Activated CD4-positive, alpha-beta memory T cell treated with anti-CD3 and anti-CD28 coated beads, Interleukin-2, amount 10 ng/mL, durations not matched to agents 7 days and 5 days (primary cell): ENCODE measurements at places on chromosomes 6 and 20. TPM values are rescaled to one million over a fixed set of nuclear protein-coding genes. Genes with fewer than 3 reads are reported as not detected.

ADTRP gene
- 5.5 TPM for total RNA-seq

FOXF2 gene
- not detected for total RNA-seq

ZCCHC3 gene
- total RNA-seq: 23.5 TPM

ROS1 gene
- not detected for total RNA-seq

ASIP gene
- total RNA-seq: not detected

IL17A gene
- 5.5 TPM for total RNA-seq

GRCh38 chr6:113960795-113961194, 10.2 kb downstream of the HDAC2 start:
- no peaks in the 10 kb centered on the region for H3K27me3 ChIP-seq
- DNase-seq: no peak
- no peak overlapping the region for H3K4me3 ChIP-seq
- H3K36me3 ChIP-seq: peaks cover 14% of the 10 kb centered on the region

GRCh38 chr6:10542213-10542612, 21.1 kb downstream of the GCNT2 start:
- no peak overlapping the region for H3K27ac ChIP-seq
- no peak overlapping the region for H3K4me3 ChIP-seq
- no peaks in the 10 kb centered on the region for H3K4me1 ChIP-seq
- DNase-seq: no peak
- no peaks in the 10 kb centered on the region for H3K36me3 ChIP-seq

DNA sequence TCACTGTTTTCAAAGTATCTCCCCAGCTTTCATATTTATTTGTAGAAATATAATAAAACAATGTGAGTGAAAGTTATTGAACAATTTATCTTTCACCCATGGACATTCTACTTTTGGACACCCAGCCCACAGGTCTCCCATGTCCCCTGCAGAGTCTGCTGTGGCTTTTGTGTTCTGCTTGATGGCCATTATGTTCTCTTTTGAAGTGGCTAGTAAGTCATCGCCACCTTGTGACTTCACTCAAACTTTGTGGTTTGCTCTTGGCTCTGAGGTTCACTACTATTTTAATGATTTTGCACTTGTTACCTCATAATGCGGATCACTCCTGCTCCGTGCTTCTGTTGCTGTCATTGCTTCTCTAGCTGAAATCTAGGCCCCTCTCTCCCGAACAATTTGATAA, 10.2 kb upstream of the DEFB113 start:
- H3K27me3 ChIP-seq: no peaks in the 10 kb centered on the region
- H3K4me3 ChIP-seq: no peak overlapping the region
- no peaks in the 10 kb centered on the region for H3K36me3 ChIP-seq
- DNase-seq: no peak

DNA sequence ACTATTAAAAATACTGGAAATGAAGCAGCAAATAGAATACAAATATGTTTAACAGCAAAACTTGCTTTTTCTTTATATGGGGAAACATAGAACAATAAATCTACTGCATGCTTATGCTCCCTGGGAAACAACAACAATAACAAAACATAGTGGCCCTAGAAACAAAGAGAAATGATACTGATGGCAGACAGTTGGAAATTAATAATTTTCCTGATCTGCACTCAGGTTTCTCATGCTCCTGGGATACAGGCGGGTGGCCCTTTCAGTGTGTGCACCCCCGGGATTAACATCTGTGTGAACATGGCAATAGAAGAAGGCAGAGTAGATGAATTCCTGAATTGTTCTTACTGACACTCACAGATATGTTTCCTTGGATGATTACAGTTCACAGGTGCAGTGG, 209.2 kb upstream of the TBX18 start:
- H3K27me3 ChIP-seq: no peaks in the 10 kb centered on the region
- no peaks in the 10 kb centered on the region for H3K36me3 ChIP-seq
- no peak overlapping the region for H3K27ac ChIP-seq
- DNase-seq: no peak
- no peaks in the 10 kb centered on the region for H3K4me1 ChIP-seq

GRCh38 chr6:125869427-125869826, 78.7 kb downstream of the NCOA7 start:
- no peak overlapping the region for H3K27ac ChIP-seq
- no peak for DNase-seq
- no peaks in the 10 kb centered on the region for H3K4me1 ChIP-seq
- H3K4me3 ChIP-seq: no peak overlapping the region
- peaks cover 9% of the 10 kb centered on the region for H3K36me3 ChIP-seq
- no peaks in the 10 kb centered on the region for H3K27me3 ChIP-seq

GRCh38 chr20:21294755-21295154, 8.4 kb upstream of the XRN2 start:
- peaks cover 14% of the 10 kb centered on the region for H3K27me3 ChIP-seq
- H3K4me3 ChIP-seq: no peak overlapping the region
- H3K4me1 ChIP-seq: peaks cover 2% of the 10 kb centered on the region
- no peak overlapping the region for H3K27ac ChIP-seq
- no peak for DNase-seq
- H3K36me3 ChIP-seq: no peaks in the 10 kb centered on the region

DNA sequence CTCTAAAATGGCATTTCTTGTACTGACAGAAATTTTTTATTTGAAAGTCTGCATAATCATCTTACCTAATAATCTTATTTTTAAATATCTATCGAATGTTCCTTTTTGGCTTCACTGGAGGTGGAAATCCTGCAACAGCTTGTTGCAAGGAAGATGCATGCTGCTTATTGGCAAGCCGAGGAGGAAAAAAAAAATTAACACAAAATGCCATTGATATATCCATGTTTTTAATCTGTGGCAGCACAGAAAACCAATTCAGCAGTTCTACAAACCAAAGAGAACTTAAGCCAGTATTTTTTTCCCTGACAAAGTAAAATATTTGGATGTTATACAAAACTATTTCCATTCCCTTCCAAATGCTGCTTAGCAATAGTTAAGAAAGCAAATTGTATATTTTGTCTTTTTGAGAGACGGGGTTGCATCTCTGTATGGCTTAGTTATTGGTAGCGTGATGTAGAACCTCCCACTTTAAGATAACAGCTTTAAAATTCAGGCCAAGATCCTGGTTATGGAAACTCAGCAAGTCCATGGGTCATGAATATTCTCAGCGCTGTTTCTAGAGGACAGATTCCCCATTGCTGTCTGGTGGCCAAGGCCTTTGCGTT, 231.4 kb downstream of the TMEM242 start:
- DNase-seq: no peak
- peaks cover 13% of the 10 kb centered on the region for H3K4me1 ChIP-seq
- no peak overlapping the region for H3K4me3 ChIP-seq
- no peaks in the 10 kb centered on the region for H3K27me3 ChIP-seq
- H3K36me3 ChIP-seq: peaks cover 27% of the 10 kb centered on the region

DNA sequence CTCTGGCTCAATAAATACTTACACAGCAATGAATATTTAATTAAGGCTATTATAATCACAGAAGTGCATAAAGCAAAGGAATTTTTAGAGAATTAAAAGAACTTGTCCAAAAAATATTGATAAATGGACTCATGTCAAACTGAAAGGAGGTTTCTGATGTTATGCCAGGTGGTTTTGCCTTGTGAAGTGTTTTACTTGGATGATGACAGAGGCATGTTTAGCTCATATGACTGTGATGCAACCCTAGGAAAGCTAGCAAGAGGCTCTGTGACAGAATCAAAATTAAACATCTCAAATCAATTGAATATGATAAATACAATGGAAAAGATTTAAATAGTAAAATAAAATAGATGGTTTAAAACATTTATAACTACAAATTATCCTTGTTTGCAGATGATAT, 137.3 kb downstream of the TMEM200A start:
- H3K27ac ChIP-seq: no peak overlapping the region
- peaks cover 8% of the 10 kb centered on the region for H3K36me3 ChIP-seq
- no peak overlapping the region for H3K4me3 ChIP-seq
- no peak for DNase-seq
- no peaks in the 10 kb centered on the region for H3K27me3 ChIP-seq

- no peaks in the 10 kb centered on the region for H3K36me3 ChIP-seq
- no peak overlapping the region for H3K4me3 ChIP-seq
- H3K27me3 ChIP-seq: peaks cover 2% of the 10 kb centered on the region
- H3K4me1 ChIP-seq: no peaks in the 10 kb centered on the region
These were observed 96.8 kb upstream of the GJE1 start for GRCh38 chr6:142035890-142036289.

GRCh38 chr20:528923-529604, 14.5 kb downstream of the CSNK2A1 start:
- H3K27me3 ChIP-seq: no peaks in the 10 kb centered on the region
- peaks cover 64% of the 10 kb centered on the region for H3K36me3 ChIP-seq
- H3K4me3 ChIP-seq: no peak overlapping the region

DNA sequence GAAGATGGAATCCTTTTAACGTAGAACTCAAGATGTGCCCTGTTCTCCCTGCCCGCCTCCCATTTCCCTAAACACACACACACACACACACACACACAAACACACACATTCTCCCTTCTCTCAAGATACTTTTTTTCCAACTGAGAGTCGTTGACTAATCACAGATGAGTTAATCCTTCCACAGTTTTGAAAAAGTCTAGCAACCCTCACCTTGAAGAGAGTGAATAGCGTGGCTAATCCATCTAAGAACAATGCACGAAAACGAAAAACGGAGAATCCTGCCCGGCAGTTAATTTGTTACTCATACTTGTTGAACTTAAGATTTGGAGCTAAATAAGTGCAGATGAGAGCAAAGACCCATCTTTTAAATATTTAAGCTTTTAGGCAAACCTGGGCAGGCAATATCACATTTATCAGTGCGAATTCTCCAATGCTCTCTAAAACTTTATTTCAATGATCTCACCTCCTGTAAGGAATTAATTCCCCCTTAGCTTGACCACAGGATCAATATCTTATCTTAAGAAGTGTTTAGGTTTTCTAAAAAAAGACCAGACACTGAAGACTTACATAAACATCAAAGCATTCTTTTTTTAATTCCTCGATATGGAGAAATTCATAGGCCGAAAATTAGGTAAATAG, 1.1 kb downstream of the AGPAT4 start:
- H3K27me3 ChIP-seq: peaks cover 11% of the 10 kb centered on the region
- peak overlapping the region; percentile 73 for H3K4me3 ChIP-seq
- DNase-seq: no peak
- peak overlapping the region; percentile 78 for H3K27ac ChIP-seq
- peaks cover 12% of the 10 kb centered on the region for H3K36me3 ChIP-seq

DNA sequence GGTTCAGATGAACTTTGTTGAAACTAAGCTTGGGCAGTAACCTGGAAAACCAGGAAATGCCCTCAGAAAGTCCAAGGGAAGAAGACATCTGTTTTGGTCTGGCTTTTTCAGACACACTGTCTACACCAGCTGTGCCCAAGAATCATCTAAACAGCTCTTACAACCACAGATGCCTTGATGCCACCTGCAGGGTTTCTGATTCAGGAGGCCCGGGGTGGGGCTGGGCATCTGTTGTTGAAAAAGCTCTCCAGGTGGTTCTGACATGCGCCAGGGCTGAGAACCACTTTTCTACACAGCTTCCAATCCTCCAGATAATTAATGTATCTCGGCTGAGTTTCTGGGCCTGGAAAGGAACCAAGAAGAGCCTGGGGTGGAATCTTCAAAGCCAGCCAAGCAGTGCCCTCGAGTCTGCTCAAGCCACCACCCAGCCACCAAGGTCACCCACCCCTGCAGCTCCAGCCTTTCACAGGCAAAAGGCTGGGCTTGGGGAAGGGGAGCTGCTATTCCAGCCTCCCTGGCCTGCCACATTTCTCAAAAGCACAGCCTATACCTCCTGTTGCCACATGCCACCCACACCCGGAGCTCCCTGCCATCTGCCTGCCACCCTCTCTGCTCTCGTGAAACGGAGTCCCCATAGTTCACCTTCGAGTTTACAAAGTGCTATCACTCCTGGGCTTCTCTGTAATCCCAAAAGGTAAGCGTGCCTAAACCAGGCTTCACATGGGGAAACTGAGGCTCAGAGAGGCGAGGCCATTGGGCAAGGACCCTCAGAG, 9.4 kb downstream of the MDGA1 start:
- no peak overlapping the region for H3K27ac ChIP-seq
- H3K4me1 ChIP-seq: peaks cover 10% of the 10 kb centered on the region
- no peaks in the 10 kb centered on the region for H3K27me3 ChIP-seq
- DNase-seq: no peak
- no peak overlapping the region for H3K4me3 ChIP-seq

DNA sequence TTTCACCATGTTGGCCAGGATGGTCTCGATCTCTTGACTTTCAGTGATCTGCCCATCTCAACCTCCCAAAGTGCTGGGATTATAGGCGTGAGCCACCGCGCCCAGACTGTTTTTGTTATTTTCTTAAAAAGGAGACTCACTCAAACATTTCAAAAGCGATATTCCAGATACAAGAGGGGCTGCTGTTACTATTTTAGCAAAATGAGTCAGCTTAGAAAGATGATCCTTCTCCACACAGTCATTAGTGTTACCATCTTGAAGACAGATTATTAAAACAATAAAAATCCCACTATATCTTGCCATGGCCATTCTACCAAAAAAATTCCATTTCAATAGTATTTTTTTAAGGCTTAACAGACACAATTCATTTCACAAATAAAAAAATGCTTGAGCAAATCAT, 102.8 kb downstream of the PREP start:
- H3K4me1 ChIP-seq: no peaks in the 10 kb centered on the region
- H3K27ac ChIP-seq: no peak overlapping the region
- no peaks in the 10 kb centered on the region for H3K27me3 ChIP-seq
- DNase-seq: no peak

DNA sequence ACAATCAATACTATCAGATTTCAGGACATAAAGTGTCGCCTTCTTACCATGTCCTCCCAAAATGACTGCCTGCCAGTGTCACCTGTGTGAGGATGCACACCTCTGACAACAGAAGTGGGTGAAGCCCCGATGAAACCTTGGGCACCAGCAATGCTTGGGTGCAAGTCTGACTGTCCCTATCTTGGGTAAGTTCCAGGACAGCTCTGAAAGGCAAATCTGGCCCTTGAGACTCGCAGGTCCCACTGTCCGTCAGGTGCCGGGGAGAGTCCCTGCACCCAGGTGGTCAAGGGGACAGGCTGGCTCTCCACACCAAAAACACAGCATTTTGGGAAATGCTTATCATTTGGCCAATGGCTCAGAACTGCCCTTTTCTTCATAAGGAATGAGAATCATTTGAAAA, 43.3 kb downstream of the EZR start:
- no peak overlapping the region for H3K27ac ChIP-seq
- no peak for DNase-seq
- H3K36me3 ChIP-seq: peaks cover 90% of the 10 kb centered on the region
- peaks cover 62% of the 10 kb centered on the region for H3K4me1 ChIP-seq

DNA sequence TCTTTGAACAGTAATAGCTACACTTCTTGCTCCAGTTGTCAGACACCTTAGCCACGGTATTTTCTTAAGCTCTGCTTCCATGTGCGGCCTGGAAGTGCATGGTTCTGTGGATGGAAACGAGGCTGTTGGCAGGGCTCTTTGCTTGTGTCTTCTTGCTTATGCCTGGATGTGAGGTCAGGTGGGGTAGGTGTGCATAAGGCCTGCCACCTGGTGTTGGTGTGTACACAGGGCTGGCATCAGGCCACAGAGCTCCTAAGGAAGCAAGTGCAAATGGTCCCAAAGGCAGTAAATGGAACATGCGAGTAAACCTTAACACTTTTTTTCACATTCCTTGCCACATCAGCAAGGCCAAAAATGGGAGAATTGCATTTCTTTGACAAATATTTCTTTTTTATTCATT, 158.1 kb upstream of the GMDS start:
- H3K4me1 ChIP-seq: no peaks in the 10 kb centered on the region
- H3K27me3 ChIP-seq: no peaks in the 10 kb centered on the region
- H3K27ac ChIP-seq: no peak overlapping the region
- H3K36me3 ChIP-seq: no peaks in the 10 kb centered on the region
- DNase-seq: no peak
- H3K4me3 ChIP-seq: no peak overlapping the region
